ENCODE measurements at places on chromosomes 2 and 18.

DNA sequence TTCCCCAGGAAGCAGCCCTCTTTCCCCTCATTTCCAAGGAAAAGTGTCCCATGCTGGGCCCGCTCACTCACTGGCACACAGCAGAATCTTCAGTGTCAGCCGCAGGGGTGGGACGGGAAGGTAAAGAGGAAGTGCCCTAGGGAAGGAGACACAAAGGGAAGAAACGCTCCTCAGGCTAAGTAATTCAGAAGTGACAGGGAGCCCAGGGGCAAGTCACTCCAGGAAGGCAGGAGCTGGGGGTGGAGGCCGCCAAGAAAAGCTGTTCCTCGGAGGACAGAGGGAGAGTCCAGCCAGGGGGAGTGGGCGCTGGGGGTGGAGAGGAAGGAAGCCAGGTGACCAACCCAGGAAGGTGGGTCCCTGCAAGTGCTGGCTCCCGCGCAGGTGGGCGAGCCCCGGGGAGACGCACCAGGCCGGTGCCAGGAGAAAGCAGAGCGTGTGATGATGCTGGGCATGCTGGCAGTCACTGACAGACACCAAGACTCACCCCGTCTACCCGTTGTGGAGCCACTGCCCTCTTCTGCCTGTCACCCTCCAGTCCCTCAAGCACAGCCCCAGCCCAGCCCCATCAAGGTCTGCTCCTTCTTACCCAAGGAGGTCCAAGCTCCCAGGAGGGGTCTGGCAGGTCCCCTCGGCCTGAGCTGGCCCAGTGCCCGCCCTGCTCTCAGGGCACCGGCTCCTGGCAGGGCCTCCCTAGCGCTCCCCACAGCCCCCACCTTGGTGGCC lies 21.7 kb downstream of the HDAC4 start:
- DNase-seq: no peak

GRCh38 chr2:226130192-226130591 lies 669.4 kb downstream of the IRS1 start:
- DNase-seq: no peak

DNA sequence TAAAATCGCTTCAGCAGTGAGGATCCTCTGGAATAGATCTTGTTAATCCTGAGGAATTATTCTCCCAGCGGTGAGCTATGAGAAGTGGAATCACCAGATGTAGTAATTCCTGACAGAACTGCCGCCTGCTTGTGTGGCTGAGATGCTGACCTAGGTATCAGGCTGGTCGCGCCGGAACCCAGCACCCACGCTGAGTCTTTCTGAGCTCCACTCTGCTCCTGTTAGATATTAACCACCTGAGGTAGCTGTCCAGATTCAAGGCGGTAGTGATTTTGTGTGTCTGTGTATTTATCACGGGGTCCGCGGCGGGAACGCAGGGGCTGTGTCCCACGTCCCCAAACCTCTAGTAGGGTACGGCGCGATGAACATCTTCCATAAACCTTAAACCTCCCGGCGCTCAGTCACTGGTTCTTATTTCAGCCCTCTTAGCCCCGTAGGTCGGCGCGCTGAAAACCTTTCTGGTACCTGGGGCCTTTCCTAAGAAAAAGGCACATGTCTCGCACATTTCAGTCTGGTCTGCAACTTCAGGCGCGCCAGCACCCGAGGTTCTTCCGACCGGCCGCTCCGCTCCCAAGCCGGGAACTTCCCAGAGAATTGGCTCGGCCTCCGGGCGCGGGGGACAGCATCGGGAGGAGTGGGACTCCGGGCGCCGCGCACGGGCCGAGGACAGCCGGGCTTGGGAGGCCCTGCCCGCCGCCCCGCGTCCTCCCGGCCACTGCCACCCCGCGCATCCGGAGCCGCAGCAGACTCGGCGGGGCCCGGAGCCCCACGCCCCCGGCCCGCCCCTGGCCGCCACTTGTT lies 542 bp upstream of the CNNM3 start:
- DNase-seq: no peak

GRCh38 chr18:52401236-52401635 lies 61.2 kb downstream of the DCC start:
- no peak for DNase-seq

DNA sequence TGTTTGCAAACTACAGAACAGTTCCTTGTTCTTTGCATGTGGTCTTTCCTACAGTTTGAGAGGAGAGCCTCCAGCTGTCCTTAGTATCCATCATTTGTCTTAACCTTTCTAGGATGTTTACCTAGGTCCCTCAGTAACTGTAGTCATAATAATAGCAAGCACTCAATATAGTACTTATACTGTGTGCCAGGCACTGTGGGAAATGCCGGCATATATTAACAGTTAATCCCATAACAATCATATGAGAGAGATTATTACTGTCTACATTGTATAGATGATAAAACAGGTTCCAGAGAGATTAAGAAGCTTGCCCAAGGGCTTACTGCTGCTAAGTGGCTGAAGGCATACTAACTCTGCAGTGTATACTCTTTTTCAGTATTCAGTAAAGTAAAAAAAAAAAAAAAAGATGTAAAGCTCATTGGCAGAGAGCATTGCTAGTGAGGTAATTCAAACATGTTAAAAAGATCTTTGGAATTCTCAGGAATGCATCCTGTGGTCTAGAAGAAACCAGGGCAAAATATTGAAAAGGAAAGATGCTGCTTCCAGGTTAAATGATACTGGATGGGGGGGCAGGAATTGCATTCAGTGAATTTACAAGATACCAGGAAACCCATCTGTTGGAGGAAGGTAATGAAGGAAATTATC lies 72.3 kb downstream of the SPTBN1 start:
- no peak for DNase-seq

DNA sequence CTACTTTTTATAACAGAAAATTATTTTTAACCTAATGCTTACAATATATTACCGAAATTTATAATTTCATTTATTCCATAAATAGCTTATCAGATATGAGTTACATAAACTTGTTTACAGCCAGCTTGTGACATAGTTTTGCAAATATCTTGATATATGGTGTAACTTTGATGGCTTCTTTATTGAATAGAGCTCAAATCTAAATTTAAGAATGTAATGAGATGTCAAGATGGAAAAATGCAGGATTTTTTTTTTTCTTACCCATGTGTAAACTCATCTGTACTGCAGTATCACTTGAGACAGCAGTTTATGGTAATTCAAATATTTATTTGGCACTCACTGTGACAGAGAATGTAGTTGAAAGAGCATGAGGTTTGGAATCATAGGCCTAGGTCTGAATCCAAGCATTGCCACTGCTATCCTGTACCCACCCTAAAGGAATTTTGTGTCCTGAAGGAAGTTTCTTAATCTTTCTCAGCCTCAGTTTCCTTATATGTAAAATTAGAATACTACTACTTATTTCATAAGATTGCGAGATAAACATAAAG lies 3.8 kb downstream of the CREB1 start:
- no peak for DNase-seq

DNA sequence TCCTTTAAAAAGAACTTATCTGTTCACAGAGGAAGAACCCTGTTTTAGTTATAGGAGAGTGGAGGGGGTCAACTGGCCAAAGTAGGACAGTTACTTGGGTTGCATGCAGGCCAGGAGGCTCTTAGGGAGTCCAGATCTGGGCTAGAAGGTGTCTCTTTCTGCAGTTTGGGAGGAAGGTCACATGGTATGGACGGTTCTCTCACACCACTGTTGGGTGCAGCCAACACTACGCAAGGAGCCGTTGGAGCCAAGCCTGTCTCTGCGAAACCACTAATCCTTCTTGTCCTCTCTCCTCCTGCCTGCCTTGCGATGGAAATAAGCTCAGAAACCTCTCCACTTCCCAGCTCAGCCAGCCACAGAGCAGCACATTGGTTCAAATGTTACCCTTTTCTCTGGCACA lies 105.9 kb upstream of the TGFA start:
- no peak for DNase-seq

- DNase-seq: no peak
Measured at GRCh38 chr2:128227862-128228261, 90.8 kb downstream of the HS6ST1 start.

- DNase-seq: no peak
Measured at GRCh38 chr2:158598862-158599517, 142.2 kb downstream of the PKP4 start.

DNA sequence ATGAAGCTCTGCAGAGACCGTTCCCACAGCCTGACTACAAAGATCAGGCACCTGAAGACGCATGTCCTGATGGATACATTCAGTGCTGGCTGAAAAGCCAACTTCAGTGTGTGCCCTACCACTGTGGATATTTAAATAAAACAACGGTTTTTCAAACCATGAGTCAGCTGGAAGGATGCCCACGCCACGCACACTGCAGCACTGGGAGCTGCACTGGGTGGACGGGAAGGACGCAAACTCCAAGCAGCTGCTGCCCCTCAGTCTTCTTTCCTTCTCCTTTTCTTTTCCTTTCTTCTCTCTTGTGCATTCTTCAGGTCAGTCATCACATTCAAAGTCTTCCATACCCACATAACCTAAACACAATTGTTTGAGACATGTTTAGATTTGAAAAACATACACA lies 7.9 kb downstream of the TMEM18 start:
- DNase-seq: no peak

- DNase-seq: no peak
Measured at GRCh38 chr2:168355779-168356476, 100.1 kb upstream of the CERS6 start.

- no peak for DNase-seq
Measured at GRCh38 chr18:48580782-48581181, 42.0 kb downstream of the CTIF start.

All from GM12891 (cell line).